OCI-M1 (cell line): ENCODE measurements at places on chromosomes 2 and 18.

GRCh38 chr18:24378598-24378997, 19.0 kb downstream of the OSBPL1A start:
- no peak for DNase-seq

DNA sequence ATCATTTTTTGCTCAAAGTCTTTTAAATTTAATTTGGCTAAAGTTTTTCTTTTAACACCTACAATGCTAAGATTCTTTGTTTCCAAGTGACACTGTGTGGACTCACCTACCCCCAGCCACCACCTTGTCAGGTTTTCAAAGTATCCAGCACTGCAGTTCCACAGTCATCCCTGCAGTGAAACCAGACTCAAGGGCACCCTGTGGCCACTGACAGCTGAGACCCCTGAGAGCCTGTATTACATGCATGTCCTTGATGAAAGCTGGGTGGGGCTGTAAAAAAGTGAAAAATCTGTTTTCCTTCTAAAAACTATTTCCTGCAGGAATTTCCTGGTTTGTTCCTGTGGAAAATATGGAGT, 19.9 kb downstream of the TPRKB start:
- no peak for DNase-seq

GRCh38 chr2:137521653-137522619, 442.3 kb upstream of the HNMT start:
- DNase-seq: no peak

- no peak for DNase-seq
Observed at GRCh38 chr2:110639972-110640371, 37.9 kb downstream of the BUB1 start.

GRCh38 chr18:12838178-12838634, 45.8 kb downstream of the PTPN2 start:
- DNase-seq: peak; percentile 83

DNA sequence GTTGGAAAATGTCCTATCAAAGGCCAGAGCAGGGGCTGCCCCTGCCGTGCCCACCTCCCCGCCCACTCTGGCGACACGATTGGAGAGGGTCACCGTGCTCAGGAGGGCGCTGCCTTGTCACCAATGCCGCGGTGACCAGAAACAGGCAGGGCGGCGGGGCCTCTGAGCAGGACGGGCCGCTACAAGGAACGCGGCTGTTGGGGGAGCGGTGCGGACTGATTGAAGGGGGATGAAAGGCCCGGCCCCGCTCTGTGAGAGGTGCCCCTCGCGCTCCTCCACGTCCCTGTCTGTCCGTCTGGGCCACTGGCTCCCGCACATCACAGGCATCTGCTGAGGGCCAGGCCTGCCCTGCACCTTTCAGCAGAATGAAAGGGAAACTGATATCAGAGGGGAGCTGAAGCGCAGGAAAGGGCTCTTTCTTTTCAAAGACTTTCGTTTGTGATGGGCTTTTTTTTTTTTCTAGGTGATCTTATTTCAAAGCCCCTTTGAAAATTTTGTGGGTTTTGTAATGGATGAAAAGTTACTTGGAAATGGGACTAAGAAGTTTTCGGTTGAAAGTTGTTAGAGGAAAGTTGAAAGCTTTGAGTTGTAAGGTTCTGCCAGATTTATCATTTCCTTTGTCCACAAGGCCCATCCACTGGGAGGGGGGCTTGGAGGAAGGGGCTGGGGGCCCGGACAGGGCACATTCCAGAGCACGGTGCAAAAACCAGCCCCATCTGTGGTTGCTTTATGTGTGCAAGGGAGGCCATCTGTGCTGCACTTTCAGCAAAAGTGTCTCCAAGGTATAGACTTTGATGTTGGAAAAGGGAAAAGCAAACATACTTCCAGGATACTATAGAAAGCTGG, 244.2 kb downstream of the KLHL29 start:
- DNase-seq: no peak

DNA sequence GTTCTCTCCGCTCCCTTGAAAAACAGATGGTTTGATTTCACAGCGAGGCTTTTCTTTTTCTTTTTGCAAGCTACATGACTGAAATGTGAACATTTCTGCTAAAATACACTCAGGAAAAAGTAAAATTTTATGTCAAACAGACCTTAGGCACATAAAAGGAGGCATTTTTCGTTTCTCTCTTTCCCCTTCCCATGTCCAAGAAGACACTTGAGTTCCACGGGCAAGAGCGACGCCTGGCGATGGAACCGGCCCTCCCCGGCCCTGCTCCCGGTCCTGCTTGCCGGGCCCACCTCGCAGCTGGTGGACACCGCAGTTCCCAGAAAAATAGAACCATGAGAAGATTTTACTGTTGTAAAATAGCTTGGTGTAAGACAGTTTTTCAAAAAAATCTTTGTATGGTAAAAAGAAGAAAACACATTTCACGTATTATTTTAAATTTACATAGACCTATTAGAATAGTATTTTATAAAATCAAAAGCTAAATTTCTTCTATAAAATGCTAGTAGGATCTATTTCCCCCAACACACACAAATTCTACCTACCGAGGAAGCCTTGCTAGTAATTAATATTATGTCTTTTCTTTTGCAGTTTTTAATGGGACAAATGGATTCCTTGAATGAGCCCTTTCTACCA, 2.3 kb upstream of the ALKAL2 start:
- DNase-seq: peak; percentile 63

DNA sequence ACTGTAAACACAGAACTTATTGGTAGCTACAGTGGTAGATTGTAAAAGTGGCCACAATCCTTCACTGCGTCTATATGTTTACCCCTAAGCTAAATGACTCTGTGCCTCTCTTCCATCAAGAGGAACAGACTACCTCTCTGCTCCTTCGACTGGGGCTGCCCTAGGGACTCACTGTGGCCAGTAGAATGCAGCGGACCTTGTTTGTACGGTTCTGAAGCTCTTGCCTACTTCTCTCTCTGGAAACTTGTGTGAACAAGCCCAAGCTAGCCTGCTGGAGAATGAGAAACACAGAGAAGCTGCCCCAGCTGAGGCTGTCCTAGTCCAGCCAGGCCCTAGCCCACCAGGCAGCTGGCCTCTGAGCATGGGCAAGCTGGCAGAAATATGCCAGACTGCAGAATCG, 140.8 kb upstream of the SLC1A4 start:
- DNase-seq: no peak

- DNase-seq: no peak
Observed at GRCh38 chr2:231616296-231616695, 23.6 kb downstream of the TEX44 start.

DNA sequence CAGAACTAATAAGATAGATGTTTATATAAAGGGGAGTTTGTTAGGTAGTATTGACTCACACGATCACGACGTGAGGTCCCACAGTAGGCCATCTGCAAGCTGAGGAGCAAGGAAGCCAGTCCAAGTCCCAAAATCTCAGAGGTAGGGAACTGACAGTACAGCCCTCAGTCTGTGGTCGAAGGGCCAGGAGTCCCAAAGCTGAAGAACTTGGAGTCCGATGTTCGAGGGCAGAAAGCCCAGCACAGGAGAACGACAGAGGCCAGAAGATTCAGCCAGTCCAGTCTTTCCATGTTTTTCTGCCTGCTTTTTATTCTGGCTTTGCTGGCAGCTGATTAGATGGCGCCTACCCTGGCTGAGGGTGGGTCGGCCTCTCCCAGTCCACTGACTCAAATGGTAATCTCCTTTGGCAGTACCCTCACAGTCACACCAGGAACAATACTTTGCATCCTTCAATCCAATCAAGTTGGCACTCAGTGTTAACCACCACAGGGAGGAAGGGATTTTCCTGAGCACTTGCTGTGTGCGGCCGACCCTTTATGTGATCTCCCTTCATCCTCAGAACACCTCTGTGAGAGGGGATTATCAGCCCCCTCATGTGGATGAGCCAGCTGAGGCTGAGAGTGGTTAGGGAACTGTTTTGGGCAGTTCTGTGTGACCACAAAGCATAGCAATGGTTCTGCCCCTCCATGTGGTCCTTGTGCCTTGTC, 78.3 kb downstream of the RNF144A start:
- DNase-seq: no peak

DNA sequence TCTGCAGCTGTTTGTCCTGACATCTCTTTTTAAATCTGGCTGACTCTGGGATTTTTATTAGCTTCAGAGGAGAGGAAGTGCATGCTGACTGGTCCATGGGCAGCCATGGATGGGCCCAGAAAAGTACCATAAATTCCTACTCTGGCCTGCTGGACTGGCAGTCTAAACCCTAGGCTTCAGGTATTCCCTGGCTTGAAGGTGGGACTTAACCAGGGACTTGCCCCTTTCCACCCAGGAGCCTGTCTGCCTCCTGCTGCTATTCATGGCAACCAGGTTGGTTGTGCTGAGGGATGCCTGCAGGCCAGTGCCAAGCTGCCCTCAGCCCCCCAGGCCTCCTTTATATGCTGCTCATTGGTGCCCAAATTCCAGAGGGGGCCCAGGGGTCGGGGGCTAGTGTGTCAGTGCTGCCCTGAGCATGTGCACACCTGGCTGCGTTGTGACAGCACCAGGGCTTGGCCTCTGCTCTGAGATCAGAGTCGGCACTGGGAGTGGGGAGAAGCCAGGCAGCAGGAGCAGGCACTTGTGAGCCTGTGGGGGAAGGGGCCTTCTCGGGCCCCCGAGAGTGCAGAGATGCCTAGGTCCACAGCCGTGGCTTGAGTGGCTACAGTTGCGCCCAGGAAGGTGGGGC, 195.7 kb upstream of the TFPI start:
- no peak for DNase-seq

DNA sequence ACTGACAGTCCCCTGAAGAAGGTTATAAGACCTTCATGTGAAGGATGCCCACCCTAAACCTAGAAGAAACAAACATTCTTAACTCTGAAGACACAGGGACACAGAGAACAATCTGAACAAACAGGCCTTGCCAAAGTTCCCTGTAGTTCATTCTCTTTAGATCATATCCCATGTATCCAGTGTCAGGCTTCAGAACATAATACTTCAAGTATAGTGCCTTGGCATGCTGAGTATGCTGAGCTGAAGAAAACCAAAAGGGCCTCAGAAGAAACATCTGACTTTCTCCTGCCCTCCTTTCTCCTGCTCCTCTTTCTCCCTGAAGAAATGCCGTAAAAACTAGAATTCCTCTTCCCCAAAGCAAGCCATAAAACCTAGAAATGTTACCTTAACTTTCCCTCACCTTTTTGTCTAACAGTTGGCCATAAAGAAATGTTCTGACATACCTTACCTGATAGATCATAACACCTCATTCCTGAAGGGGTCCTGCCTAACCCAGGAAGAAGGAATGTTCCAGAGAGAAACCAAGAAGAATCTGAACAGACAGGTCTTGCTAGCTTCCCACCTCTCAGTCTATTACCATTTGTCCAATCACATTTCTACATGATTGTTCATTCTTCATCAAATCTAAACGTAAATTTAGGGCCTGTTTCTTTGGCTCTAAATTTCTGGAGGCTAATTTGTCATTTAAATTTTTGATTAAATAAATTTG, 160.1 kb upstream of the ZC3H15 start:
- no peak for DNase-seq

DNA sequence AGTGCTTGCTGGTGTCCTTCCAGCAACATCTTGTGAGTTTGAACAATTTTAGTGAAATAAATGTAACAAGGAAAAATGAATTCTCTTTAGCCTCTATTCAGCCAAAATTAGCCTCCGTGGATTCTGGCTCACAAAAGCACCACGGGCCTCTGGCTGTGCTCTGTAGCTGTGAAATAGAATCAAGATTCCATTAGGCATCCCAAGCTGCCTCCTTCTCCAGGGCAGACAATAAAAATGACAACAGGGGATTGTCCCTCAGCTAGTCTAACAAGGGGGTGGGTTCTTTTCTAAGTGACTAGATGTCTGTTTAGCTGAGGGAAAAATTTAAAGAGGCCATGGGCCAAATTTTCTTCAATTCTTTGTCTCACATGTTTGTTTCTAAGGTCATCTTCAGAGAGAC, 254.7 kb upstream of the FIGN start:
- DNase-seq: no peak

DNA sequence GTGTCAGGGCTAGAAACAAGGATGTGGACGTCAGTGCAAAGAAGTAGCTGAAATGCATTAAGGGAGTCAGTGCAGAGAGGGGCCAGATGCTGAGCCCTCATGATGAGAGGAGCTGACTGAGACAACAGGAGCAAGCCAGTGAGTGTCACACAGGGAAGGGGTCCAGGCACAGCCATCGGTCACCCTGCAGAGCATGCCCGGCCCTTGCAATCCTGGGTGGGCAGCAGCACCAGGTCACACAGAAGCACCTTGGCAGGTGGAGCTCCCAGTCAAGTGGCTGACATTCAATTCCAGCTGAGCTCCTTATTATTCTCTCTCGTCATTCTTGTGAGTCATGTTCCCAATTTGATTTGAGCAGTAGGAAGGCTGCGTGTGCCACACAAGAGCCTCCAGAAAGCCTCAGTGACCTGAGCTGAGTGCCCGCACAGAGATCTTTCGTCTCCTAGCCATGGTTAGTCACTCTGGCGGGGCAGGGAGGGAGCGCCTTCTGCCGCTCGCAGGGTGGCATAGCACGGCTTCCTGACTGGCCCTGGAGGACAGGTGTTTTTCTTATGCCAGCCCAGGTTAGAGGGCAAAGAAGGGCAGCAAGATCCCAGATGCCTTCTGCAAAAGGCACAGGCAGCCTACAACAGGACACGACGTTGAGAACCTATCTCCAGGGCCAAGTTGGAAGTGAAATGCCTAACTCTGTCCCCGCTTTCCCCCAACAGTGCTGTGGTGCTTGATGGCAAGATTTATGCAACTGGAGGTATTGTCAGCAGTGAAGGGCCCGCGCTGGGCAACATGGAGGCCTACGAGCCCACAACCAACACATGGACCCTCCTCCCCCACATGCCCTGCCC, 220.9 kb downstream of the ATAD2B start:
- no peak for DNase-seq

GRCh38 chr2:236631281-236631855, 61.7 kb downstream of the ACKR3 start:
- no peak for DNase-seq

- DNase-seq: no peak
Observed at GRCh38 chr2:62254424-62255266, 58.7 kb downstream of the B3GNT2 start.

DNA sequence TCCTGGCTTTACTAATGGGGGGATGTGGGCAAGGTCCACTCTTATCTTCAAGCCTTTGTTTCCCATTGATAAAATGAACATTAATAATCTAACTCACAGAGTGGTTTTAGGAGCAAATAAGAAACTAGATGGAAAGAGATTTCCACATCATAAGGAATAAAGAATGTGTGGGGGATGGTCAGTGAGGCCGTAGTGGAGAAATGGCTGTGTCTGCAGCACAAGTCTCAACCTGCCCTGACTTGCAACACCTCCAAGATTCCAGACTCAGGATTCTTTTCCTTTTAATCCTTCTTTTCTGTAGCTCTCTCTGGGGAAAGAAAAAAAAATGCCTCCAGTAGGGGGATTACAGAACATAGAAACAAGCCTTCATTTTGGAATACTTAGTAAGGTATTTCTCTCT, 124.2 kb upstream of the MEX3C start:
- DNase-seq: no peak

- no peak for DNase-seq
Observed at GRCh38 chr2:101442667-101443061, 32.2 kb downstream of the RFX8 start.

GRCh38 chr2:121297217-121297830, 12.3 kb upstream of the TFCP2L1 start:
- peak; percentile 37 for DNase-seq
